Activated CD4-positive, alpha-beta T cell treated with anti-CD3 and anti-CD28 coated beads for 1 hour (primary cell): ENCODE measurements at places on chromosomes 12 and 14.

- DNase-seq, result no peak
These were observed 86.2 kb upstream of the FERMT2 start for GRCh38 chr14:53037016-53037415.

DNA sequence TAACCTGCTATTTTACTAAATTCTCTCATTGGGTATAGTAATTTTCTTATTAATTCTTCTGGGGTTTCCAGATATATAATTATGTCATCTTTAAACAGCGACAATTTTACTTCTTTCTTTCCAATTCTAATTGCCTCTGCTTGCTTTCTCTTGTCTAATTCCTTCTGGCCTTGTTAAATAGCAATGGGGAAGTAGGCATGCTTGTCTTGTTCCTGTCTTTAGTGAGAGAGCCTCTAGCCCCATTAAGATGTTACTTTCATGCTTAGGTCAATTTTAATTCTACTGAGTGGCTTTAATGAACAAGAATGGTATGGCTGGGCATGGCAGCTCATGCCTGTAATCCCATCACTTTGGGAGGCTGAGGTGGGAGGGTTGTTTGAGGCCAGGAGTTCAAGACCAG lies 31.7 kb downstream of the LRTM2 start:
- DNase-seq, result no peak

- DNase-seq, result no peak
These were observed 216.2 kb upstream of the PLEKHG7 start for GRCh38 chr12:92486443-92487137.

DNA sequence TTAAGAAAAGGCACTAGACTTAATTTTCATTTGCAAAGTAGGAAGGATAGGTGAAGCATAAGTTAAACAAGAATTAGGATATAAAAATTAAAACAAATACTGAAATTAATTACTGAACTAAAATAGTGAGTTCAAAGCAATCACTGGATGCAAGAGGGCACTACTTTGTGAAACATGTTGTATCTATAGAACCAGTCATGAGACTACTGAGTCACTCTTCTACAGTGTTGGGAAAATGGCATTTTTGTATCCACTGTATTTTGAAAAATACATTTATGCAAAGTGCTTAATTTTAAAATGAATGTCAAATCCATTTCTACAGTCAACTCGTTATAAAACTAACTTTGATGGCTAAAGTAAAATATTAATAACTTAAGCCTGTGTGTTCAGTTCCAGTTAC lies 47.9 kb downstream of the SEL1L start:
- DNase-seq, result no peak

- no peak for DNase-seq
These were observed 146.4 kb upstream of the KRR1 start for GRCh38 chr12:75657831-75658230.

GRCh38 chr12:113072136-113072535 lies 15.6 kb downstream of the DTX1 start:
- no peak for DNase-seq

DNA sequence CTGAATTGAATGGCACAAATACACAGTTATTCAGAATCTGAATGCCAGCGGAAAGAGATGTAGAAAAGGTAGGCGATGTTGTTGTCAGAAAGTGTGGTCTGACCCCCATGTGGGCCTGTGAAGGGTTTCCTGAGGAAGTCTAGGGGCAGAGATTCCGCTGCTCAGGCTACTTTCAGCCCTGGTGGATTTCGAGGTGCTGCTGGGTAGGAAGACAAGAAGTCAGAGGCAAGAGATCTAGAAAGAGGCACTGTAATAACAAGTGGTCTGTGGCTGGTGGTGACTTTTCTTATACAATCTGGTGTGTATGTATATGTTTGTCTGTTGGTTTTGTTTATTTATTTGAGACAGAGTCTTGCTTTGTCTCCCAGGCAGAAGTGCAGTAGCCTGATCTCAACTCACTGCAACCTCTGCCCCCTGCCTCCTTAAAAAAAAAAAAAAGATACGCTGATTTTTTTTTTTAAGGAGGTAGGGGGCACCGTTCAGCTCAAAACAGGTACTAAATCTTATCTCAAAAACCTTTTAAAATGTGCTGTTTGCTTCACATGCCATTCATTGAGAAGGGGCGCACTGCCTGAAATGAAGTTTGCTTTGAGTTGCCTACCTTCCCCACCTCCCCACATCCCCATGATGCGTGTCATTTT lies 27.1 kb upstream of the MANSC4 start:
- DNase-seq, result no peak

DNA sequence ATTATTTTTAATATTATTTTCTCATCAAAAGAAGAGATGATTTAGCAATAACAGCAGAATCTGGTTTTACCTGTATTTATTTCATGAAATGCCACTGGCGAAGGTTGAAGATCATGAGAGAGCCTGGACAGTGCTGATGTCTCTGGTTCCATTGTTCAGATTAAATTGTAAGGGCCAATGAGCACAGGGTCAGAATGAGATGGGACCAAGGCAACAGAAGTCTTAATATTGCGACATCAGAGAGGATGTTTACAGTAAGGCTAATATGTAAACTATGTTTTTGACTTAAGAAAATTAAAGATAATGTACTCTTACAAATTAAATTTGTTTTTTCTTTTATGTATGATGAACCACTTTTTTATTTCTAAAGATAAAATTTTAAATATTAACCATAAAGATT lies 35.2 kb upstream of the KLRD1 start:
- DNase-seq, result no peak

DNA sequence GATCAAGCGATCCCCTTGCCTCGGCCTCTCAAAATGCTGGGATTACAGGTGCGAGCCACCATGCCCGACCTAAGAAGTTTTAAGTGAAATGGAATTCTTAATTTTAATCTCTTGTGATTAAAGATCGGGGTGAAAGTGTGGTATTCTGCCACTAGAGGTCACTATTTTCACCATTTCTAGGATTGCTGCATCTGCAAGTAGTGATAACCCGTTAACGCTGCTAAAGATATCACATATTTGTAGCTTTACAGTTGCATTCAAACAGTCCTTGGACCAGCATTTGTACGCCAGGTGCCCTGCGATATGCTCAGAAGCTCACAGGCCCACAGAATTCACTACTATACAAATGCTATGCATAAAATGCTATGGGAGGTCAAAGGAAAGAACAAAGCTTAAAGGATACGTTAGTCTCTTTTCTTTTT lies 19.3 kb downstream of the CCDC62 start:
- DNase-seq, result no peak

DNA sequence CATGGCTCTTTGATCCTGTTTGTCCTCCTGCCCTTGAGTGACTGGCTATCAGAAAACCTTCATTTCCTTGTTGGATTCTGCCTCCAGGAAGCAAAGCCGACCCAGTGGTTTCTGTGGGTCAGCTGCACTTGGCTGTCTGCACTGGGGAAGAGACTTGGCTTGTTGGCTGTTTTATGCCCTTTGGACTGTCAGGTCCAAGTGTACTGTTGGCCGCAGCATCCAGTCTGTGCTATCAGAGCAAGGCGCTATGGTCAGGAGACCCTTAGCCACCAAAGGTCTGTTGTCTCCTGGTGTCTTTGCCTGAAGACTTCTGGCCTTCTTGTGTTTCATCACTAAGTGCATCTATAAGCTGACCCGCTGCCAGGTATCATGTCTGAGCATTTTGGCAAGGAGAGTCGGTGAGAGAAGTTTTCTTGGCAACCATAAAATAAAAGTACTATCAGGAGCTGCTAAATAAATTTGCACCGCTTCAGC lies 177.4 kb upstream of the HIF1A start:
- no peak for DNase-seq

DNA sequence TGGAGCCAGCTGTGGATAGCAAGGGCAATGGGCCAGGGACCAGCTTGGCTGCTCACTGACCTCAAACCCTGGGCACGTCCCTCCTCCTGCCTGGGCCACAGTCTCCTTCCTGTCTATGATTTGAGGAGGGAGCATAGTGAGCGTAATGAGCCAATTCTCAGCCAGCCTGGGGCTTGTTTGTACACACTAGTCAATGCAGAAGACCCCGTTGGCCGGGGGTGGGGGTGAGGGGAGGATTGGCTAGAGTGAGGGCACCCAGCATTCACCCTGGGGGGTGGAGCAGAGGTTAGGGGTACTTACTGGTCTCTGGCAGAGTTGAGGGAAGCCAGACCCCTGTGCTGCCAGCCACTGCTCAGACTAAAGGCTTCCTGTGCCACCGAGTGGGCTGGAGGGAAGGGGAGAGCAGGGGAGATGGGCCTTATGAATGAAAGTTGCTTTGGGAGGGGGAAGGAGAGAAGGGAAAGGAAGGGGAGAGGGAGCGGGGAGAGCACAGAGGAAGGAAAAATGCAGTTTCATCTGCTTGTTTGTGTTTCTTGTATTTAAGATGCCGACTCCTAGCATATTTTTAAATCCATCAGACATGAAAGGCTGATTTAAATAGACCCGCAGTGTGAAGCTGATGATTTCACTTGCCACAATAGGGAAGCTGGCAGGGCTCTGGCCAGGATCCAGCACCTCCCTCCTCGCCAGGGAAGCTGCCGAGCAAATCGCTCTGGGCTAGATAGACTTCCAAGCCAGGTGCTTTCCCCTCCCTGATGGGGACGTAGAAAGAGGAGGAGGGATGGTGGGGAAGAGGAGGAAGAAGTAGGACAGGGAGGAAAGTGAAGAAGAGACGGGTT lies 114.0 kb downstream of the PRMT8 start:
- DNase-seq, result no peak

DNA sequence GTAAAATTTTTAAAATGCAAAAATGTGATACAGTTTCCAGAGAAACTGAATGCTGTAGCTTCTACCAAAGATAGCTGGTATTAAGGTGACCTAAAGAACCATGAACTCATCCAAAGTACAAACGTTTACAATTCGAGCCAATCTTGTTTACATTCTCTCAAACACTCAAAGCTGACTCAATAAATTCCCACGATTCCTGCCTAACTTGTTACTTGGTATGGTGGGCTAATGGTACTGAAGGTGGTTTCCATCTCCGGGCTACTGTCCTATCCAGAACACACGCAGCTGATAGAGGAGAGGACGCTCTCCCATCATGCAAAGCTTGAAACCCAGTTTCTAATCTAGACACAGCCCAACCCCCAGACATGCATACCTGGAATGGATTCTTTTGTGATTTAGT lies 31.5 kb downstream of the RAD9B start:
- DNase-seq, result no peak

DNA sequence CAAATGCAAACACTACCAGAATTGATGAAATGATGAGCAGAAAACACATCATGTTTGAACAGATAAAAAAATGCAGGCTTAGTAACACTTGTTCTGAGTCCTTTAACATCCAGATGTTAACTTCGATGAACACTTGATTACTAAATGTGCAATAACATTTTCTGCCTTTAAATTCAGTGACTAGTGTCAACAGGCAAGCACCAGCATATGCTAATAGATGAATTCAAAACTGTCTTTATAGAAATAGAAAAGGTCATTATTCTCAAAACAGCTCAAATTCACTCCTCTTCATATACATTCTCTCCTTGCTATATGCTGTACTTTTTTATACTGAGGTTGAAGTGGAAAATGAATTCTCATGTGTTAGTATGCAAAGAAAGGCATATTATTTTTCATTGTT lies at the start of gene TAS2R19:
Gene TAS2R19 (minus strand): TSS at position 101 of the 400 bp plus-strand sequence. CDS start 49 bp downstream, at position 52.
- no peak for DNase-seq

DNA sequence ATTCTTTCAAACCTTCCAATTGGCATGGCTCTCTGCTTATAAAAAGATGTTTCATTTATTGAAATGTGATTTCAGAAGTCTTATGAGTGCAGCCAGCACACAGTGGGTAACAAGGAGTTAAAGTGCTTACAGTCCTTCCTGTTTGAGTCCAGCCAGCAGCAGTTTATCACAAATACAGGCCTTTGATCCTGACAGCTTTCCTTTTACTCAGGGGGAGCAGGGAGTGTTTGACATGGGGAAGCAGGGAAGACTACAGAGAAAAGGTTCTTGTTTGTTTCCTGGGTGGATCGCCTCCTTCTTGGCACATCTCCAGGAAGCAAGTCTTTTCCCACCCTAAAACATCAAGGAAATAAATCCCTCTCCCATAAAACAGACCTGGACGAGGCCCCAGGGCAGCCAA lies 216.1 kb downstream of the MSRB3 start:
- DNase-seq, result no peak

GRCh38 chr14:27387463-27387862 lies 789.6 kb upstream of the NOVA1 start:
- DNase-seq, result no peak

GRCh38 chr14:20331053-20331613 lies 1.9 kb downstream of the CCNB1IP1 start:
- no peak for DNase-seq

DNA sequence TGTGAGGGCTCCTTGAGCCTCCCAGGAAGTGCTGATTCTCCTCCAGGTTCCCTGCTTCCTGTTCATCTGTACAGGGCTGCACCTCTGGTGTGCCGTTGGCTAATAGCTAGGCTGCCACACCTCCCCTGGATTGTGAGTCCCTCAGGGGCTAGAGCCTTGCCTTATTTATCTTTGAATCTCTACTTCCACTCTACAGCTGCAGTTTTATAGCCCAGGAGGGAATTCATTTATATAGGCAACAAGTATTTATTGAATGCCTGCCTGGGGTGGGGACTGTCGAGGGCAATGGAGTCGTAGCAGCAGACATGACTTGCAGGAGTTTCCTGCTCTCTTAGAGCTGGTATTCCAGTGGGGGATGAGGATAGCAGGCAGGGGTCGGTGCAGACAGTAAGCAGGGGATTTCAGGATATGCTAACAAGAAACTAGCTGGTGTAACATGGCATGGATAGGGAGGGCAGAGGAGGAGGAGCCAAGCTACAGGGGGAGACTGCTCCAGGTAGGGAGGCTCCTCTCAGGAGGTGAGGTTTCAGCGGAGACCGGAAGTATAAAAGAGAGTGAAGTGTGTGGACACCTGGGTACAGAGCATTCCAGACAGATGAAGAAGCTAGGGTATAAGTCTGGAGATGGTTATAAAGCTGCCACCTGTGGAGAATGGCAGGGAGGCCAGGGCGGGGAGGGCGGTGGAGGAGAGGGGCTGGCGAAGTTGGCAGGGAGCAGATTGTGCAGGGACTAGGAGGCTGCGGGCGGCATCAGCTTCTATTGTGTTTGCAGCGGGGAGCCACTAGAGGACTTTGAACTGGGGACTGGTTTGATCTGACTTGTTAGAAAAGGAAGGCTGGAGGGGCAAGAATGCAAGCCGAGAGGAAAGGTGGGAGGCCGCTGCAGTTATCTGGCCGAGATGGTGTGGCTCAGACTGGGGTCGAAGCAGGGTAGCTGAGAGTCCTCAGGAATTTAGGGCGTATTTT lies 17.2 kb downstream of the USP30 start:
- DNase-seq, result no peak

- DNase-seq, result no peak
These were observed 111.1 kb downstream of the SPTSSA start for GRCh38 chr14:34350903-34351302.

- no peak for DNase-seq
These were observed 79.4 kb upstream of the CDKN3 start for GRCh38 chr14:54317391-54317790.
